Mammary epithelial cell (primary cell): ENCODE measurements at places on chromosomes 12 and 14. TPM values are rescaled to one million over a fixed set of nuclear protein-coding genes. Genes with fewer than 3 reads are reported as not detected.

Gene KRT83
- total RNA-seq, result 5.9 and 9.0 TPM in 2 replicates

Gene NEUROD4
- not detected in 2 replicates for total RNA-seq

Gene C12orf42
- not detected in 2 replicates for total RNA-seq

Gene LMNTD1
- total RNA-seq, result 1.2 TPM

Gene AGAP2
- 0.33 TPM for total RNA-seq

Gene SDR9C7
- total RNA-seq, result 0.17 TPM

Gene GNB3
- not detected for total RNA-seq

Gene COX8C
- total RNA-seq, result not detected

Gene FAM186B
- total RNA-seq, result 0.29 and 0.35 TPM in 2 replicates

Gene MGP
- total RNA-seq, result 55.5 TPM

DNA sequence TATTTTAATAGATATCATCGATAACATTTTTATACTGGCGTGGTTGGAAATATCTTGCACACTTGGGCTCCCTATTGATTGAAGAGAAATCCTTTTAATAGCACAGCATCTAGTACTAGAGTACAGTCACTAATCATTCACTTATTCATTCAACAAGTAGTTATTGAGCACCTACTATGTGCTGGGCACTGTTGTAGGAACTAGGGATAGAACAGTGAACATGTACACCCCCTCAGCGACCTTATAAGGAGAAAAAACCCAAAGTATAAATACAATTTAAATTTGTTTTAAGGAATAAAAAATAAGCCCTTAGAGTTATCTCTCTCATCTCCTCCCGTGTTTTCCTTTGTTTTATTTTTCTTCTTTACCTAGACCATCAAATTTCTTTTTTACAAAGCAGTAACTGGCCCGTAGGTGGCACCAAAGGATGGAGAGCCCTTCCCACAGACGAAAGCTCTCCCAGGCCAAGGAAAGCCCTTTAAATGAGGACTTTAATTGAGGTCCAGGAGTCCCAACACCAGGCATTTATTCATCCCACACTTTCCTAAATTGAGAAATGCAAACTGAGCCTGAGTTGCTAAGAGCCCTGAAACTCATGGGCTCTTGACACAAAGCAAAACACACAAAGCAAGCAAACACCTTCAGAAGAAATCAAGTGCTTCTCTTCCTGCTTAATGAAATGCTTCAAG is 29.0 kb downstream of the PEBP1 start:
- no peak for DNase-seq

DNA sequence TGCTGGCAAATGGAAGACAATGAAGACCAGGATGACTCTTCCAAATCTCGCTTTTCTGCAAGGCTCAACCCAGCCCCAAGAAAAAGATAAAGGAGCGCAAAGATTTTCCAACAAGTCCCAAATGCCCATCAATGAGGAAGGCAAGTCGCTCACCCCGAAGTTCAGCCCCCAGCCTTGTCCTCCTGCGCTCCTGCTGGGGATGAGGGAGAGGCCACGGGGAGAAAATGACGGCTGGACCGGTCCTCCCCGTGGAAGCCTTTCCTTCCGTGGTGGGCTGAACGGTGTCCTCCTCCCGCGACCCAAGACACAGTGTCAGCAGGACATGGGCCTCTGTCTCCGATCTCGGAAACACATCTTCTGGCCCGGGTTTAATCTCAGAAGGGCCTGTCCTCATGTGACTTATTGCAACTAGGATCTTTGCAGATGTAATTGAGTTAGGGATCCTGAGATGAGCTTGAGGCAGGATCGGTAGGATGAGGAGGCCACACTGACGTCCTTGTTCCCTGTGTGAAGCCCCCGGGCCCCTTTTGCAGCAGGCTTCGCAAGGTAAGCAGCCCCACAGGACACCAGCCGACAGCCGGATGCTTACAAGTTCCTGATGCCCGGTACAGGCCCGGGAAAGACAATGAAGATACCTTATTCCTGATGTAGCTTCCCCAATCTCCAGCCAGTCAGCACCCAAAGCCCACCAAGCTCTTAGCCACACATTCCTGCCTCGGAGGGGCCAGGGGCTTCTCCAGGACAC is 64.2 kb downstream of the GALNT9 start:
- no peak for DNase-seq

DNA sequence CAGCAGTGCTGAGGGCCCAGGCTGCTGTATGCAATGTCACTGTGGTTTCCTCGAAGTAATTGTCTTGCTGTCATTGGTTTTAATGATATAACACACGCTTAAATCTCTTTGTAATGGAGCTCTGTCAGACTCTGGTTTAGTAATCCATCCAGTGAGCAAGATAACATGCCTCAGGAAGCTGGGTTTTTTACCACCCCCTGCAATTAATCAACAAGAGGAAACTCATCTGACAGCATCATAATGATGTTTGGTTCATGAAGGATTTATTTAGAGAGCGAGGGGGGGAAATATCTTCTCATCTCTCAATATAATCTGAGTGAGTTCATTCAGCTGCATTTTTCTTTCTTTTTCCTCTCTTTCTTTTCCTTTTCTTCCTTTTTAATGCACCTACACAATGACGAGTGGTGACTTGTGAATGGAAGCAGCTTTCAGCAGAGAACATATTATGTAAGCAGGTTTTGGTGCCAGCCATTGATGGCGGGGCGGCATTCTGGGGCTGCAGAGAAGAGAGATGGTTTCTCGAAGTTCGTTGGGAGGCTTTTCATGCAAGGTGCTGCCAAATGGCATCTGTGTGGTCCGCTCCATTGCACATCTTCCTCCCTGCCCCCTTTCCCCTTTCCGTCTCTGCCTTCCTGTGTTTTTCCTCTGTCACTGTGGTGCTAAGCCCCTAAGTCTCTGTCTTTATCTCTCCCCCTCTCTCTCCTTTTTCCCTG is 6.7 kb downstream of the RPH3A start:
- DNase-seq, result no peak

DNA sequence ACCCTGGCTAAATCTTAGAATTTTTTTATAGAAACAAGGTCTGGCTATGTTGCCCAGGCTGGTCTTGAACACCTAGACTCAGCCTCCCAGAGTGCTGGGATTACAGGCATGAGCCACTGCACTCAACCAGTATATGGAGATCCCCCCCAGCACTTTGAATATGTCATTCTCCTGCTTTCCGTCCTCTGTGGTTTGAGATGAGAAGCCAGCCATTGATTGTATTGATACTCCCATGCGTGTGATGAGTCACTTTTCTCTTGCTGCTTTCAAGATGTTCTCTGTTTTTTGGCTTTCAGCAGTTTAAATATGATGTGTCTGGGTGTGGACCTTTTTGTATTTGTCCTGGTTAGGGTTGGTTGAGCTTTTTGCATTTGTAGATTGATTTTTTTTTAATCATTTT is 75.2 kb upstream of the DNM1L start:
- peak; percentile 71 for DNase-seq

DNA sequence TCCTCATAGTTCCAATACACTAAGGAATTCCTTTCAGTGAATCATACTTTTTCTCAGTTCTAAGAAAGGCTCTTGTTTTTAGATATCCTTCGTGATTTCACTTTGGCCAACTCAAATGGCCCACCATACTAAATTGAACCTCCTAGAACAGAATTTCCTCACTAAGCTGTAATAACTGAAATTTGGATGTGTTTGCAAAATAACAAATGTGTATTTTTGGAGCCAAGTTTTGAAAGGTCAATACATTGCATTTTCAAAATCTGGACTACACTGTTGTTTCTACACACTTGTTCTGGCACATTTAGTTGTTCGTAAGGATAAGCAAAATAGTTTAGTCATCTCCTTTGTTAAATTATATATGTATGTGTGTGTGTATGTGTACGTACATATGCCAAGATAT is 439.0 kb upstream of the STXBP6 start:
- DNase-seq, result no peak

- no peak for DNase-seq
Observed at GRCh38 chr12:51944608-51945233, 6.8 kb upstream of the ACVR1B start.

DNA sequence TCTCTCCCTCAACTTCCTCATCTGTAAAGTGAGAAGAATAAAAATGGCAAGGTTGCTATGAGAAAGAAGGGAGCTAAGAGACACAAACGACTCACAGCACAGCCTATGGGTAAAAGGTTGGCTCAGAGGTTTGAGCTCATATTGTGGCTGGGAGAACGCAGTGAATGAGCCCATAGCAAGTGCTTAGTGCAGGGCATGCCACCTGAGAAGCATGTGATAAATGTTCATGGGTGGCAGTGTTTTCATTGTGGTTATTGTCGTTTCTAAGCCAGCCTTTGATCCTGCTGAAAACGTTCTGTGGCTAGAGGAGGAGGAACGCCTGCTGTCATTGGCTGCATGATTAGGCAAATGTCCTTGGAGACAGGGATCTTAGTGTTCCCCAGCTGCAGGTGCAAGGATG is 150.4 kb downstream of the KSR2 start:
- no peak for DNase-seq

DNA sequence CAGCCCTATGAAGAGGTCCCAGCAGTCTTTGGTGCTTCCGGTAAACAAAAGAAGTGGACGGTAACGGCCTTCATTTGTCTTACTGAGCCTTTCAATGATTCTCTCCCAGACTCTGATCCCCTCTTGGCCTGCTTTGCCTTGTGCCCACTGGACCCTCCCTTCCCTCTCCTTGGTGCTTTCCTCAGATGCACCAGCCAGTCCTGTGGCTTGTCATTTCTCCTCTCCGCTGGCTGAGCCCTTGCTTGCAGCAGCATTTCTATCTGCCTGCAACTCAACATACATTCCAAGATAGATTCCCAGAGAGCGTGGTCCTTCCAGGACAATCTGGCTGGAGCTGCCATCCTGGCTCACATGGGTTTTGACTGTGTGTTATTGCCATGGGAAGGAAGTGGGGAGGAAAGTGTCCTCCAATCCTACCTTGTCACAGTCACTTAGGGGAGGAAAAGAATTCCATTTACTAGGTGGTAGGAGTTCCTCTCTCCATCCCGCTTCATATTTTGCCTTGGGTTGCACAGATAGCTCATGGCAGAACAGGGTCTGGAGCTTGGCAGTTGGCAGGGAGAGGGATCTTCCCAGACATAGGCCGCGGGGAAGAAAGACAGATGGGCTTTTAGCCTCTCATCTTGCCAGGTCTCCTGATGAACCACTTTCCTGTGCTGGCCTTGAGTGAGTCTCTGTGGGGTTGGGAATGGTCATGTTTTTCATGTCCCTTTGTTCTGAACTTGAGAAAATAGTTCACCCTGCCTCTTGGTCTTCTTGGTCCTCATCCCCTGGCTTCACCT is 92.8 kb upstream of the KCNA1 start:
- DNase-seq, result no peak

- peak; percentile 79 for DNase-seq
Observed at GRCh38 chr12:93803424-93803807, 126.2 kb downstream of the CRADD start.

GRCh38 chr12:50213439-50213838 is 46.3 kb upstream of the CERS5 start:
- no peak for DNase-seq

DNA sequence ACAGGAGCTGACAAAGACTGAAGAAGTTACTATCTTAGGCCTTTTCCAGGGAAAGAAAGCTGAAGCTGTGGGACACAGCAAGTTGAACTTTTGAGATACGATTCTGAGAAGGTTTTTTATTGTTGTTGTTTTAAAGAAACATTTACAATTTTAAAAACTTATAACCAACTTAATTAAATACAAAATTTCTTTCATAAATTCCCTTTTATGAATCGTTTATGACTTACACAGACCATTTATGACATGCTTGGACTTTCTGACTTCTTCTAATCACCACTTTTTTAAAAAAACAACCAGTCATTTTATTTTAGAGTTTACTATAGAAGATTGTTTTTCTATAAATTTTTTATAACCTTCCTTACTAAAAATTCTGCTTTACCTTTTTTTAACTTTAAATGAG is 68.7 kb downstream of the DHRS2 start:
- DNase-seq, result no peak

GRCh38 chr14:87014856-87015255 is 978.1 kb downstream of the GALC start:
- no peak for DNase-seq

- peak; percentile 12 for DNase-seq
Observed at GRCh38 chr12:69252033-69252432, 12.7 kb downstream of the CPSF6 start.

GRCh38 chr14:32710731-32711680 is 227.7 kb upstream of the NPAS3 start:
- DNase-seq, result no peak

DNA sequence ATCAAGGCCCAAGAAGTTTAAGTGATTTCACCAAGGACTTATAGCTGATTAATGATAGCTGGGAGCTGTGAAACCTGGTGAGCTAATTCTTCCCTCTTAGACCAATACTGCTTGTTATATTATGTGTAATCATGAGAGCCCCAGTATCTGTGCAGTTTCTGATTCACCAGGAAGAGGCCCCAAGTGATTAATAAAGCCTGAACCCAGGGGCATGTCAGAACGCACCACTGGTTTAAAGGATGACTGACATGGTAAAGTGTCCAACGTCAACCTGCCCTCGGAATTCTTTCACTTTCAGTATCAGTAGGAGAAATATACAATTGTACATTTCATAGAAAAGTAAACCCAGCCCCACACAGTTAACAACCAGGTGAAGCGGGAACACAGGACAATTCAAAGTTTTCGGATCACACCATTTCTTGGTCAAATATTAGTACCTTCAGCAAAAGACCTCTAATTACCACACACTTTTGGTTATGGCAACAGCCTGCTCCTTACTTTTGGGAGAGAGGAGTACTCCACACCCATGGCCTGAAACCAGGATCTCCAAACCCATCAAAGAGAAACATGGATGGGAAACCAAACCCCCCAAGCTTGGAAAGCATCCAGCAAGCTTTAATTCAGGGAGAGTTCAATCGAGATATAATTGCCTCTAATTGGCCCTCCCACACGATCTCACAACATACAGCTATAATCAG is 28.5 kb downstream of the TMCC3 start:
- peak; percentile 99 for DNase-seq

GRCh38 chr12:85784096-85784720 is 52.0 kb downstream of the RASSF9 start:
- DNase-seq, result peak; percentile 68

GRCh38 chr12:6387541-6387940 is 3.6 kb downstream of the LTBR start:
- no peak for DNase-seq

- DNase-seq, result peak; percentile 88
Observed at GRCh38 chr12:58920102-58920960, at the start of gene LRIG3. Gene LRIG3, minus strand, starts transcription at chr12:58920504. Its CDS starts 269 bp downstream, at chr12:58920235.

DNA sequence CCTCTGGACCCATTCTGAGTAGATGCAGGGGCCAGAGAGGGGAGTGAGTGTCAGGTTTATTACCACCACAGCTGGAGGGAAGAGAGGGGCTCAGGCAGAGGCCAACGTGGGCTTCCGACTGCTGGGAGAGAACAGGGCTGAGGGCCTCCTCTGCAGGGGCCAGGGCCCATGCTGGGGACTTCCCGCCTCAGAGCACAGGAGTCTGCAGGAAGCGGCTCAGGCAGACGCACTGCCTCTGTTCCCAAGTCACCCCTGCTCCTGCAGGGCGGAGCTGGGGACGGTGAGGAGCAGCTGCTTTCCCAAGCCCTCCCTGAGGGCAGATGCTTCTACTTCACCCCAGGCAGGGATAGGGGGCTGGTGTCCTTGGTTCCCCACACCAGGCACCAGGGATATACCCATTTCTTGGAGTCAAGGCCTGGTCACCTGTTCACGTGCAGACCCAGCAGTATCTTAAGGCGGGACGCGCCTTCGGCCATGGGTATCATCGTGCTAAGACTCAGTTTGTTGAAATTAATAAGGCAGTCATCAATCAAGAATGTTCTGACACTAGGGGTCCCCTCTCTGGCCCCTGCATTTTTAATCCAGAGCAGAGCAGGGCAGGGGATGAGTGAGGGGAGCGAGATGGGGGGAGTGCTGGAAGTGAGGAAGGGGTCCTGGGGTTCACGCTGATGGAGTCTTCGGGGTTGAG is 100.0 kb downstream of the PIWIL1 start:
- DNase-seq, result no peak
